ENCODE measurements at places on chromosomes 12 and 14.

DNA sequence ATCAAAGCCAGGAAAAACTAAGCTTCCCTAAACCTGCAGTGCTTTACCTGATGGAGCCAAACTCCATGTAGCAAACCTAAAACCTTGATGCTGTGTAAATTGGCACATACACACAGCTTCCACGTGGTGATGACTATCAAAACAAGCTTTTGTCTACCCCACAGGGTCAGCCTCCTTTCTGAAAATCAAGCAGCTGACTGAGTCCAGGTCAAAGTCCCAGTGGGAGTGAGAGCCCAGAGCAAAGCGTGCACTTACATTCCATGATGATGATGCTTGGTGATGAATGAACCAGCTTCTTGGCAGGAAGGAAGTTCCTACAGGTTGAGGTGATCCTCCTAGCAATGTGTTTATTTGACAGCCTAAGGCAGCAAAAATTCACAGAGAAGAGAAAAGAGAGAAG is 630.0 kb upstream of the TBX3 start:
- no peak for DNase-seq

- peak; percentile 61 for DNase-seq
Observed at GRCh38 chr14:49962621-49963020, 69.7 kb downstream of the ARF6 start.

DNA sequence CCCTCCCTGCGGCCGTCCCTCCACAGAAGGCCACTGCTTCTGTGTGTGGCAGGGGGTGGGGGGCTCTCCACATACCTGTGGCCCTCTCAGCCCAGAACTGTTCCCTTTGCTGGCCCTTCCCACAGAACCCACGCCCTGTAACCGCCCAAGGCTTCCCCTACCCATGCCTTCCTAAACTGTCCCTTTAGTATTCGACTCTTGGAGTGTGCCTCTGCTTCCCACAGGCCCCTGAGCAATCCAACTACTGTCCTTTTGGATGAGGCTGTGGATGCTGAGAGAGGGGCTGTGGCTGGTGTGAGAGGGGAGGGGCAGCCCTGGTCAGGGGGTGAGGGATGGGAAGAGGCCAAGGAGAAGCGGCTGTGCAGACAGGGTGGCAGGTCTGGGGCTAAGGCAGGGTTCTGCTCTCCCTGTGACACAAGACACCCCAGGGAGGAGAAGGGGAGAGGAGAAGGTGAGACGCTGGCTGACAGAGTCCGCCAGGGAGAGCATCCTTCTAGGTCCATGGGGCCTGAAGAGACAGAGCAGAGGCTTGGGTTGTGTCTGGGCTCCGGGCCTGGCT is 46.0 kb downstream of the DLK1 start:
- DNase-seq = no peak

- DNase-seq = no peak
Observed at GRCh38 chr12:6180268-6181051, 19.7 kb upstream of the CD9 start.

GRCh38 chr12:24379433-24379832 is 430.0 kb upstream of the SOX5 start:
- DNase-seq = no peak

DNA sequence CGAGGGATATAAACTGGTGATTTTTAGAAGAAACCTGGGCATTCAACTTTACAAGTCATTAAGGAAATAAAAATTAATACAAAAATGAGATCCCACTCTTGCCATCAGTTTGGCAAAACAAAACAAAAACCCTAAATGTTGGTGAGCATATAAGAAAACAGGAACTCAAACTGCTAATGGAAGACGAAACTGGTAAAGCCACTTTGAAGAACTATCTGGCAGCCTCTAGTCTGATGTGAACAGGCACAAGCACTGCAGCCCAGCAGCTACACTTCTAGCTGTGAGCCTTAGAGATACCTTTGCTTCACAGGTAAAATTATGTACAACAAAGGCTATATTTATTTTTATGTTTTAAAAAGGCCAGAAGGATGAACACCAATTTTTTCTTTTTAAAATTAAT is 459.6 kb downstream of the ZFP36L1 start:
- no peak for DNase-seq

GRCh38 chr12:9103050-9103849 is 12.5 kb downstream of the A2M start:
- no peak for DNase-seq

DNA sequence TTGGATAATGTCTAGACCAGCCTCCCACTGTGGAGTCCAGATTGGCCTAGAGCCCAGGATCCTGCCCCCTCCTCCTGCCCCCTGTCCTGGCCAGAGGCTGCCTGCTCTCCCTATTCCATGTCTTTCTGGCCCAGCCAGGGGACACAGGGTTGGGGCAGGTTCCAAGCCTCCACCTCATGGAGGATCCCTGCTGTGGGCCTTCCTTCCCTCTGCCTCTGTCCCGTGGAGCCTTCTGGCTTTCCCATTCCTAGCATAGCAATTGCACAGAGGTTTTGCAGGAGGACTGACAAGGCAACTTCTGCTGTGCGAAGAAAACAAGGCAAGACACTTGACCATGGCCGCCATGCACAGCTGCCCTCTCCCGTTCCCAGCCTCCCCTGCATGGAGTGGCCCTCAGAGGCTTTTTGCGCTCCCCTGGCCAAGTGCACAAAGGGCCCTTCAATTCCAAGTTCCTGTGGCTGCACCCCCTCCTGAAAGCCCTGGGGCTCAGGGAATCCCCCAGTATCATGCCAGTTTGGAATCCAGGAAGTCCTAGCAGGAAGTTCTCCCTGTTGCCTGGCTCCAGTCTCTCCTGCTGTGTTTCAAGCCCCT is 42.1 kb downstream of the KRT80 start:
- no peak for DNase-seq

- no peak for DNase-seq
Observed at GRCh38 chr14:35205737-35206136, 83.4 kb downstream of the PRORP start.

DNA sequence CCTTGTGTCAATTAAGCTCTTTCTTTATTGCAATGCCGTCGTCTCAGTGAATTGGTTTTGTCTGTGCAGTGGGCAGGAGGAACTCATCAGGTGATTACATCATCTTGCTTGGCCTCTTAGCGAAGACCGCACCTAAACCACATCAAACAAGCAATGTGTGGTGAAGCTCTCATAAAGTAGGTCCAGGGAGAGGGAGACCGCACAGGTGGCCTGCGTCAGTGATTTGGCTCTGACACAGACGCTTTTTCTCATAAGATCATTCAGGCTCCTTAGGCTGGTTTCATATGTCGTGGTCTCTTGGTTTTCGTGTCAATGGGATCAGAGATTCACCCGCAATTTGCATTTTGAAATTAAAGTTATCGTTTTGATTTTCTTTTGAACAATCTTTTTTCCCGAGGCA is 6.7 kb upstream of the TESC start:
- DNase-seq = no peak

DNA sequence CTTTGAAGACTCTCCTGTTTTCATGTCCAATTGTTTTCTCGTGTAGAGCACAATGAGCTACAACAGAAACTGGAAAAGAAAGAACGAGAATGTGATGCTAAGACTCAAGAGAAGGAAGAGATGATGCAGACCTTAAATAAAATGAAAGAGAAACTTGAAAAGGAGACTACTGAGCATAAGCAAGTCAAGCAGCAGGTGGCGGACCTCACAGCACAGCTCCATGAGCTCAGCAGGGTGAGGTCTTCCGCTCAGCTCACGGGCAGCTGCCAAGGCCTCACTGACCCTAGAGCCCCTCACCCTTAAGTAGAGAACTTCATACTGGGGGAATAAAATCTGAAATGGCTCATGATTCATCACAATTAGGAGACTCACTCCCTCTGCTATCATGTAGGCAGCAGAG is 134.7 kb downstream of the GPR135 start:
- DNase-seq = no peak

DNA sequence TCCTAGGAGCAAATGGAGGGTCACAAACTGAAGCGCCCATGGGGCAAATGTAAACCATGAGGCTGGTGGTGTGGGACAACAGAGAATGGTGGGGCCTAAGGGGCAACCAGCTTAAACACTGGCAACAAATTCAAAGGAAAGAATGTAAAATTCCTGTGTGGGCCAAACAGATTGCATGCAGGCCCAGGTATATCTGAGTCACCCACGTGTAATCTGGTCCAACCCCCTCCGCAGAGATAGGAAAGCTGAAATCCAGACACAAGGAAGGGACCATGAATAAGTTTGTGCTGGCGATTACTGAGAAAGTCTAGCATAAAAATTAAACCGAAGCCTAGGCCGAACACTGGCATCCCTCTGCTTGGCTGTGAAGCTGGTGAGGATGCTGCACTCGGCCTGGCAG is 71.6 kb downstream of the ITPK1 start:
- no peak for DNase-seq

GRCh38 chr14:96752594-96752993 is 44.6 kb upstream of the VRK1 start:
- DNase-seq = no peak

DNA sequence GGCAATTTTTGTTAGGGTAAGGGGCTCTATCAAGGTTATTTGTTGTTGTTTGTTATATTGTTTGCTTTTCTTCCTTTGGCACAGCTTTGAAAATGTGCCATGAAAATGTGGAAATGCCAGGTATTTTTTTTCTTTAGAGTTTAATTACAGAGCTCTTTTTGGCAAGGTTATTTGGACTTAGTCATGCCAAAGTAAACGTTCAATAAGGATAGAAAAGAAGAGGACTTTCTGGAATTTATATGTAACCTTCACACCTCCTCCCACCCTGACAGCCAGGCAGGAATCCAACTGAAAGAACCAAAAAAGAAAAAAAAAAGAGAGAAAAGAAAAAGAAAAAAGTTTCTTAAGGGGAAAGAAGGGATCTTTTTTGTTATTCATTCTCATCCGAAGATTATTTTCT is 217.8 kb downstream of the KITLG start:
- DNase-seq = no peak

DNA sequence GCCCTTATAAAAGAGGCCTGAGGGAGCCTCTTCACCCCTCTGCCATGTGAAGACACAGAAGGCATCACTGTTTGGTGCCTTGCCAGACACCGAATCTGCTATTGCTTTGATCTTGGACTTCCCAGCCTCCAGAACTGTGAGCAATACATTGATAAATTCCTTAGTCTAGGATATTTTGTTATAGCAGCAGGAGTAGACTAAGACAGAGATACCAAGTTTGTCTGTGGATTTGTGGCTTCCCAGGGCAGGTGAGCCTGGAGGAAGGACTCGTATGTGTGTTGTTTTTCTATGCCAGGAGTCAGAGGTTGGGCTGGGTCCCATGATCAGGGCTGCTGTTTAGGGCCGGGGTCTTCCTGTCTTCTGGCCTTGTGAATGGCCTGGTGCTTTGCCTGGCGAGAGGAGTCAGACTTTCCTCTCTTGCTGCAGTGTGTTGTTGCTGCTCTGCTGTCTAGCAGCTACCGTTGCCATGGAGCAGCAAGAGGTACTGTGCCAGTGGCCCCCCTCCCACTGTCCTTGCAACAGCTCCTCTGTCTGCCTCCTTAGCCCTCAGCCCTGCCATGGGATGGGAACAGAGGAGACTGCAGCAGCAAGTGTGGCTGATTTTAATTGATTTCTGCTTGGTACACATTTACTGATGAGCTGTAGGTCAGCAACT is 111.2 kb downstream of the CHST11 start:
- DNase-seq = no peak

GRCh38 chr14:26200687-26201086 is 397.1 kb downstream of the NOVA1 start:
- no peak for DNase-seq

DNA sequence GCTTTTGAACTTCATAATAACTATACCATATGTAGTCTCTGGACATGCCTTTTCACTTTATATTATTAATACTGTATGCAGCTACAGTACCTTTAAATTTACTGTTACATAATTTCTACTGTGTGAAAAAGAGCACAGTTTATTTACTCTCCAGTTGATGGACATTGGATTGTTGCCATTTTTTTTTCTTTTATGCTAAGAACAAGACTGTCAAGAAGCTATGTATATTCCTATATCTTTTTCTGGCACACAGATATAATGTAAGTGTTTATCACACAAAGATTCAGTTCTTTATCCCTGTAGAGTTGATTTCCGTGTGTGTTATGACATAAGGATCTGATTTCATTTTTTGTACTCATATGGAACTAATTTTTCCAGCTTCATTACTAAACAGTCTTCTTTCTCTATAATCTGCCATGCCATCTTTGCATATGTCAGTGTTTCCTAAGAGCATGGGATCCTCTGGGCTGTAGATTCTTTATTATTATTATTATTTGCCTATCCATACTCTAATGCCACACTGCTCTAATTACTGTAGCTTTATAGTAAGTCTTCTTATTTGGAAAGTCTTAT is 593.0 kb upstream of the ATP2B1 start:
- no peak for DNase-seq

GRCh38 chr14:101843665-101844064 is 82.2 kb downstream of the PPP2R5C start:
- DNase-seq = peak; percentile 52

DNA sequence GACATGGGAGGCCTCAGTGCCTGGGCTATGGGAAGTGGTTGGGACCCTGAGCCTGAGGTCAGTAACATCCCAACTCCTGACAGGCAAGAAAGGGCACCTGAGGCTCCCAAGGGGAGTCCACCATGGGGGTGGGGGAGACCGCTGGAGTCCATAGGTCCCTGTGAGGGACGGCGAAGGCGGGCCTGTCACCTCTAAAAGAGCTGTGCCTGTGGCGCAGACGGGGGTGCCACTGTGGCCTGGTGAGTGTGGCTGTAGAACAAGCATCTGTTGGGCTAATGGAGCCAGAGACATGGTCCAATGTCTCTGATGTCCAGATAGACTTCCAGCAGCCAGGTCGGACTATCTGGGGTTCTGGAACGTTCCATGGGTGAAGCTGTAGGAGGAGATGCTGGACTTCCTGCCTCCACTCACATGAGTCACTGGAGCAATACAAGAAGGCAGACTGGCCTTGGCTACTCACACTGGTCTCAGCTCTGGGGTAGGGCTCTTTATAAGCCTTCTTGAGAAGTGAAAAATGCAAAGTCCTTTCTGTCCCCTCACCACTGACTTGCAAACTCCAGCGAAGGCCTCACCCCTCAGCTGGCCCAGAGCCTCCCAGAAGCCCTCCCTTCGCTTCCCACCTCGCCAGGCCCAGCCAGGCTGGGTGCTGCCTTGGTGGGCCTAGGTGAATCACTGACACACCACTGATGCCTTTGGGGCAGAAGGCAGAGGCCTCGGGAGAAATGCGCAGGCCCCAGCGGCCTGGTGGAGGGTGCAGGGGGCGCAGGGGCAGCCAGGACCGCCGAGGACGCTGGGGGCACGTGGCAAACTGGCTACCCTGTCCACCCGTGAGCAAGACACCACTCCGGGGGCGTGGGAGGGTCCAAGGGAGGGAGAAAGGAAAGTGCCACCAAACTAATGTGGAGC is 1.1 kb upstream of the TRAF3 start:
- DNase-seq = no peak

DNA sequence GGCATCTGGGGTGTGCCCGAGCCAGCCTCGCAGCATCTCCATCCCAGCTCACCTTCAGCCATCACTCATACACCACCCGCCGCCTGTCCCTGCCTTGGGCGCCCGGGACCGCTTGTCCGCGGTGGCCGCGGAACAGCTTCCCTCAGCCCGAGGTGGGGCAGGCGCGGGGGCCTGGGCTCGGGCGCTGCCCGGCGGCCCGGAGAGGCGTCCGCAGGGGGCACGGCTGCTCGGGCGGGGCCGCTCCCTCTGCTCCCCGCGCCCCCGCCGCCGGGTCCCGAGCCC is 430 bp downstream of the SLC41A2 start:
- peak; percentile 29 for DNase-seq

- DNase-seq = no peak
Observed at GRCh38 chr12:93380480-93381121, 2.9 kb downstream of the NUDT4 start.
